Activated naive CD4-positive, alpha-beta T cell treated with anti-CD3 and anti-CD28 coated beads for 36 hours (primary cell): ENCODE measurements at places on chromosomes 5 and 9. TPM values are rescaled to one million over a fixed set of nuclear protein-coding genes. Genes with fewer than 3 reads are reported as not detected.

The GRAMD2B gene
- total RNA-seq, result 10.8 TPM

DNA sequence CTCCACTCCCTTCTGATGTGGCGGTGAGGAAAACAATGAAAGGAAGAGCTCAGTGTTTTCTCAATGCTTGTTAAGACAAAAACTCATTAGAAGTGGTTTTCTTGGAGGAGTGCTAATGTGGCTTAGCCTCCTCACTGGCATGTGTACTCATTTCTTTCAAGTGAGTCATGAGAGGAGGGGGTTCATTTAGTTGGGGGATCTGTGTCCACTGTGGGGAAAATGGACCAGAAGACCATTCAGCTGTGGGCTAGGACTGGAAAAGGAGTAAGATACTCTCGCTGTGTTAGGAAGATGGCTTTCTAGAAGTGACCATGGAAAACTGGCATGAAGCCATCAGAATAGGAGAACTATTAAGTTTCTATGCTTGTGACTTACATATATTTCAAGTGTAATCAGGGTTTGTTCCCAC, 23.5 kb downstream of the KLF9 start:
- DNase-seq, result no peak

DNA sequence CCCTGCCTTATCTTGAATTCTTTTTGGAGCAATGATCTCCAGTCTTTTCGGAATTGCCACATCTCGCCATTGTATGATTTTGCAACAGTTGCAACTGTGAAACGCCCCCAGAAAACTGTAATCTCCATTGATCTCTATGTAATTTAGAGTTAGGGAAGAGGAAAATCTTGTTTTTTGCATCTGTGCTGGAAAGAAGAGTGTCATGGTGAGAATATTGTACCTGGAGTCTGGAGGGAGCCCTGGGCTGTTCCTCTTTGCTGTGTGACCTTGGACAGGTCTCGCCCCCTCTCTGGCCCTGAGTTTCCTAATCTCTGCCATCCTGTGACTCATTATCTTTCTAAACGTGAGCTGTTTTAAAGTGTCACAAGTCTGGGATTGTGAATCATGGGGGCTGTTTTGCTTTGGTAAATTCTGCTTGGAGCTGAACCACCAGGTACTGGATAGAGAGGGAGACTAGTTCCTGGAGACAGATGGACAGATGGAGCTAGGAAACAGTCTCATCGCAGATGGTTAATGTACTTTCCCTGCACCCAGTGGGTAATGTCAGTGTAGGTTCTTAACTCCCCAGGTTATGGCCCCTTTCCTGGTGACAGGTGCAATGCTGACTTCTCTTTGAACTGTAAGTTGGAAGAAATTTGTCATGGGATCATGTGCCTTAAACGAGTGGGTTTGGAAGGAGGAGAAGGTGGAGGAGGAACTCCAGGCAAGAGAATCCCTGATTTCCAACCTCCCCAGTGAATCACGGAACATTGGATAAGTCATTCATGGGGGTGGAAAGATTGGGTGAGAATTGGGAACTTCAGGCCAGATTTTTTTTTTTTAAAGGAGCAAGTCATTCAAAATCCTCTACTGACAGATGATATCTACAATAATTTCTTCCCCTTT, 19.6 kb downstream of the PPARGC1B start:
- DNase-seq, result peak; percentile 16

- no peak for DNase-seq
Measured at GRCh38 chr5:111699976-111700375, 57.0 kb downstream of the NREP start.

The C9orf43 gene
- 0.84 TPM for total RNA-seq

DNA sequence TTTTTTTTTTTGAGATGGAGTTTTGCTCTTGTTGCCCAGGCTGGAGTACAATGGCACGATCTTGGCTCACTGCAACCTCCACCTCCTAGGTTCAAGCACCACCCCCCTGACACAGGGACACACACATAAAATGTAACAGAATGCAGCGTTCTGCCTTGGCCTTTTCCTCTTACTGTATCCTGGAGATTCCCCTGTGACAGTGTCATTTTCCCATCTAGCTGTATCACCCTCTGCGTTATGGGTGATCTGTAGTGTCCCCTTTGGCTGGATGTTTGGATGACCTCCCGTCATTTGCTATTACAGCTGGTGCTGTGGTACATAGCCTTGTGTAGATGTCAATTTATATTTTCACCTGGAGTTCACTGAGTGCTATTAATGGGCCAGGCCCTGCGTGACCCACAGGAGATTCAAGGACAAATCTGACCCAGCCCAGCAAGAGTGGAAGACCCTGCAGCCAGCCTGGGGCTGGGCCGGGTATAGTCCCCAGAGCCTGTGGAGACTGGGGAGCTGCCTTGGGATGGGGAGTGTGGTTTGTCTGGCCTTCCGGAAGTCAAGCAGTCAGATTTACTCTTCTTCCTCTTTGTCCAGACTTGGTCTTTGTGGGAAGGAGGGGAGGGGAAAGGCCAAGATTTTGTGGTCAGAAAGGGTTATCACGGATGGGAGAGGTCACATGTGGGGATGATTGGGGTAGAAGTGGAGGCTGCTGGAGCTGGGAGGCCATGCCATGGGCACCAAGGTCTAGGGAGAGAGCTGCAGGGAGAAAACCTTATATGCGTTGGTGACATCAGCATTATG, 43.6 kb downstream of the ERGIC1 start:
- DNase-seq, result no peak

The ANKRD31 gene
- total RNA-seq, result 0.36 TPM

GRCh38 chr5:157671592-157672330, 428 bp downstream of the C5orf52 start:
- DNase-seq, result no peak

- DNase-seq, result no peak
Measured at GRCh38 chr9:92290785-92291429, 2.6 kb downstream of the IARS1 start.

GRCh38 chr5:10867389-10868303, 106.6 kb upstream of the DAP start:
- DNase-seq, result no peak

- DNase-seq, result no peak
Measured at GRCh38 chr5:36763454-36763853, 113.1 kb upstream of the NIPBL start.

DNA sequence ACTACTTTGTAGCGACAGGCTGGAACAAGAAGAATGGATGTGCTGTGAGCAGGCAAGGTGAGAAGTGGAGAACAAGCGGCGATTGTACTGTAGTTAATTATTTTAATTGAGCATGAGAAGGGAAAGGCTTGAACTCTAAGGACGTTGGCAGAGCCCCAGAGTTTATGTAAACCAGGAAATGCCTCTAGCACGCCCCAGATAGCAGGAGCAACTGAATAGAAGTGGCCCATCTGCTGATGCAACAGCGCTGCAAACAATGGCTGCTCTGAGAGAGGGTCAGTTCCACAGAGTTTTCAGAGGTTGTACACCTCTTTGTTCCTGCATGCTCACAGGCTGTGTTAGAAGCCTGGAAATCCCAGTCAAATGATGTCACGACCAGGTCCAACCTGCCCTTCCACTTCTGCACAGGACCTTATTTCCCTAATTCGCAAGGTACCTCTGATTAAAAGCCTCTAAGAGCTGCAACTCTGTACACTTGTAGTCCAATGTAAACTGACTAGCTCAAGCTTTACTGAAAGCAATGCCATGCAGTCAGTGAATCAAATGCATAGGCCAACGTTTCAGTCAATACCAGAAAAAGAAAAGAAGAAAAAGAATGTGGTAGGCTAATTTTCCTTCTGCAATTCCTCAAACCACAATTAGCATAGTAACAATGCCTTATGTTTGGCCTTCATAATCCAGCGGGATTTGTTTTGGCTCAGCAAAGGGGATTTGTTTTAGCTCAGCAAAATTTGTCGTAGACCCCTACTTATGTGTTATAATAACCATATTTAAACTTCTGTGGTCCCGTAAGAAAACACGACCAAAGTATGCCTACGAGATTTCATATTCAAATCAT, 119.6 kb upstream of the RETREG1 start:
- DNase-seq, result no peak

- peak; percentile 13 for DNase-seq
Measured at GRCh38 chr5:36073595-36074216, 7.0 kb upstream of the UGT3A2 start.

- no peak for DNase-seq
Measured at GRCh38 chr5:38600329-38601045, 44.0 kb upstream of the LIFR start.

GRCh38 chr9:69861011-69861410, 40.4 kb downstream of the CFAP95 start:
- DNase-seq, result no peak

The CCDC171 gene
- 2.0 TPM for total RNA-seq

The ANKRD55 gene
- total RNA-seq, result 14.1 TPM

The SPINK4 gene
- not detected for total RNA-seq

DNA sequence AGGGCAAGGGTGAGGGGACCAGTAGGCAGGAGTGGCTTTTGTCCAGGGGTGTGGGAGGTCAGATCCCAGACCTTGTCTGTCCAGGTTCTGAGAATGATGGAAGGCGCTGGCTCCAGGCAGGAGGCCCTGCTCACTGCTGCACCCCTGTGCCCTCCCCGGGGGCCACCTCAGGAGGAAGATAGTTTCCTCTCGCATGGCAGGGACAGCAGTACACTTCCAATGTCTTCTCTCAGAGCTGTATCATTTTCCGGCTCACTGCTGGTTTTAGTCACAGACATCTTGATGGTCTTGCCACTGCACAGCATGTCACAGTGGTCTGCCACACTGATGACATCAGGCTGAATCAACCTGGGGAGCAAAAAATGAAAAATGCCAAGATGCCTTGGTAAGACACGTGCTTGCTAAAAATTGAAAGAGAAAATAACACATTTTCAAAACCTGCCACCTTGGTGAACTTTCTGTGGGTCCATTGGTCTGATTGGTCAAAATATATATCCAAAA, 3.3 kb upstream of the SLC6A3 start:
- DNase-seq, result no peak

DNA sequence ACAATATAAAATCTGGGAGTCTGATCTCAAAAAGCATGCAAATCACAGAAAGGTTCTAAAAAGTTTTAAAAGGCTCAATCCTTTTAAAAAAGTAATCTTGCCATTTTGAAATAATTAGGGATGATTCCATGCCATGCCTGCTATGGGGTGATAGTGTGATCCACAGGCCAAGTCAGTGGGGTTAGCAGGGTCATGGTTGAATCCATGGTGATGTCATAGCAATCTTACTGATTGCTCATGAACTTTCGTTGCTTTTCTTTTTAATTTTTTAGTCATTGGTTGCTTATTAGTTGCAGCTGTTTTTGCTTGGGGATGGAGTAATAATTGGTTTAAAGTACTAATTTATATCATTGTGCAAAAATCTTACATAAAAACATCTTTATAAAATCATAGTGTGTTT, 485.0 kb downstream of the ENC1 start:
- no peak for DNase-seq

GRCh38 chr5:172443441-172444109, 10.8 kb downstream of the SH3PXD2B start:
- DNase-seq, result peak; percentile 82

The FOXD4 gene
- not detected for total RNA-seq

- DNase-seq, result no peak
Measured at GRCh38 chr5:172943283-172943841, 15.9 kb upstream of the RPL26L1 start.

DNA sequence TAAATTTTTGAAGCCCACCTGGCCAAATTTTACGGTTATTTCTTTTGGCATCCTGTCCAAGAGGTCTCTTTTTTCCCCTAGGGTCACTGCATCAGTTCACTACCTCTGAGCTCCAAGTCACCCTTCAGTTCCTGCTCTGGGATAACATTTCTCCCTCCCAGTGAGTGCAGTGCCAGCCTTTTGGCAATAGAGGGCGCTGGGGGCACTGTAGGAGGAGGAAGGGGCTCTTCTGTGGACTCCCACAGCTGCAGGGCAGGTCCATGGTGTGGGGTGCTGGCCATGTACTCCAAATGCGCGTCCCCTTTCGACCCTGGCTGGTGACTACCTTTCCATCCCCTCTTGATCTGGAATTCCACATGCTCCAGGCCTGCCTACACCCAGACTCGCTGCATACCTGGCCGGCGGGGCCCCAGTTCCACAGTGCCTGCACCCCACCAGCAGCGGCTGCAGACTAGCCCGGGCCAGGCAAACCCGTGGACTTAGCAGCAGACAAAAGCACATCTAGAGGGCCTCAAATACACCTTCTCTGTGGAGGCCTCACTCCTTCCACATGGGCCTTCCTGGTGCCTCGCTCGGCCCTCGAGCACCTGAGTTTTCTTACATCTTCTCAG, 20.3 kb upstream of the NINJ1 start:
- DNase-seq, result peak; percentile 75

- DNase-seq, result no peak
Measured at GRCh38 chr9:122016744-122017143, 76.4 kb downstream of the TTLL11 start.

- DNase-seq, result no peak
Measured at GRCh38 chr5:154544646-154545045, 66.6 kb upstream of the HAND1 start.

The PCDHGA10 gene
- total RNA-seq, result 0.05 TPM

GRCh38 chr5:77669677-77670076, 31.2 kb upstream of the OTP start:
- DNase-seq, result no peak

- DNase-seq, result no peak
Measured at GRCh38 chr5:1553539-1554409, 30.0 kb upstream of the LPCAT1 start.

The C5orf52 gene
- not detected for total RNA-seq

The TMEM215 gene
- not detected for total RNA-seq

- no peak for DNase-seq
Measured at GRCh38 chr5:170903075-170903474, 41.3 kb downstream of the RANBP17 start.

DNA sequence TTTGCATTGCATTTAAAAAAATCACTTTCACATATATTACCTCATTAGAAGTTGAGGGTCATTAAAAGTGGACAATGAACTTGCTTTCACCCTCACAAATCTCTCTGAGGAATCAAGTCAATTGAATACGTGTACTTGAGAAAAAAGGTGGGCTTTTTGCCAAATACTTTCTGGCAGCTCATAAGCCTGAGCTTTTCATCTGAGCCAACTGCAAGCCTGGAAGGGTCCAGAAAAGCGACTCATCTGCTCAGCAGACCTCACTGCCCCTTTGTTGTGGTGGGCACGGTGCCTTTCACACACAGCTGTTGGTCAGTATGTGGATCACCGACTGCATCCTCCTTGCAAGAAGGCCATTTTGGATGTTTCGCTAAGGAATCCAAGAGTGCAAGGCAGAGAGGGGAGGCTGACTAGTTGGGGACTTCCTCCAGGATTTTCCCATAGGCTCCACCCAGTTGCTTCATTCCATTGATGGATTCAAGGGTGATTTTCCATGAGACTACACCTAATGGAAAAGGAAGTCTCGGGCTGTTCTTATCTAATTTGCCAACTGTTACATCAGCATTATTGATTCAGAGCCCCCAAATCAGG, 564.7 kb downstream of the PDE4D start:
- DNase-seq, result no peak

The SLC6A18 gene
- total RNA-seq, result not detected

The GRM6 gene
- total RNA-seq, result not detected

The TXNDC8 gene
- not detected for total RNA-seq

GRCh38 chr5:39854771-39855410, 430.1 kb upstream of the DAB2 start:
- DNase-seq, result no peak

GRCh38 chr9:81620002-81620390, 69.4 kb downstream of the TLE1 start:
- peak; percentile 55 for DNase-seq

GRCh38 chr9:111527347-111527746, 2.4 kb downstream of the ZNF483 start:
- DNase-seq, result no peak
